ENCODE measurements at places on chromosomes 3 and 15.

DNA sequence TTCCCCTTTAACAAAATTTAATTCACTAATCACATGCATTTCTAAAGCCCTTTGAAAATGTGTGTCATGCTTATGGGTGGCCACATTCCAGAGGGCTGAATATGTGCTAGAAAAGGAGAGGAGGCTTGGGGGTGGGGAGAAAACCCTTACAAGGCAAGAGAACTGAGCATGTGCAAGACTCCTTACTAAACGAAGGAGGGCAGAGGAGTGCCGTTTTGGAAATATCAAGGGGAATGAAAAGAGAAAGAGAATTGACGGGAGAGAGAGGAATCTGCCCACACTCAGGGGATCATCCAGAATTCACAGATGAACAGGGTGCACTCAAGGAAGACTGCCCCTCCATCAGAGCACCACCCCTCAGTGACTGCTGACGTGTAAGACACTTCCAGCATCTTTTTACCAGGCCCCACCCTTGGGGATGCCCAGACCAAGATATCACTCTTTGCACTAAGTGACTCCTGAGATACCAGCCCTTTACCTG lies 37.9 kb upstream of the TSC22D2 start:
- peak; percentile 77 for DNase-seq

- DNase-seq, result no peak
These were observed 210.2 kb upstream of the LYSMD4 start for GRCh38 chr15:99943466-99943865.

DNA sequence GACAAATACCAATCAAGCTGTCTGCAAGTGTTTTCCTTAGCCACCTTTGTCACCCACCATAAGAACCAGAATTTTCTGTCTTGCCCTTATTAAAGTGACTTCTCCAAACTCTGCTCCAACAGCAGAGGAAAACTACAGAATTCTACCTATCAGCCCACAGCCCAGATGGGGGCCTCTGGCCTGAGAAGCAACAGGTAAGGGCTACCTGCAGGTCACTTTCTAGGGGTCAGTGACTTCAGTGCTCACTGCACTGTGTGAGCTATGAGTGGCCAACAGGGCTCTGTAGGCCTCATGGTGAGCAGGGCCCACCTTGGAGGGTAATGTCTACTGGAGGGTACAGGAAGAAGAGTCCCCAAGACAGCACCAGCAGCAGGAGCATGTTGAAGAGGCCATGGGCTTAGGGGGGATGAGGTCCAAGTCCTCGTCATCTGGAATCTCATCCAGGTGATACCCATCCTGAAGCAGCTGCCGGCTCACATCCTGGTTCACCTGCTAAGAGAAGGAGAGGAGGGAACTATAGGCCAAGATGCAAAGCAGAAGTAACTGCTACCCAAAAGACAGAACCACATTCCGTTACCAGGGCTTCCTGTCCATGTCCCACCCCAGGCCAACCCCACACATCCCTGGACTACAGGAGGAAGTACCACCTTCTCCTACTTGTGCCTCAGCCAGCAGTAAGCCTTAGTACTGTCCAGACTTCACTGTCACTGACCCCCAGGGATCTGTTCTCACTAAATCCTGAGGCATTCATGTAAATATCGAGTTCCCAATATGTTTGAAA lies 4.2 kb downstream of the FAM219B start:
- no peak for DNase-seq

- no peak for DNase-seq
These were observed 8.1 kb upstream of the VPS39 start for GRCh38 chr15:42215913-42216829.

- DNase-seq, result no peak
These were observed 67.5 kb downstream of the SPRED1 start for GRCh38 chr15:38320181-38320580.

- no peak for DNase-seq
These were observed 17.2 kb downstream of the TSPAN3 start for GRCh38 chr15:77053709-77054108.

DNA sequence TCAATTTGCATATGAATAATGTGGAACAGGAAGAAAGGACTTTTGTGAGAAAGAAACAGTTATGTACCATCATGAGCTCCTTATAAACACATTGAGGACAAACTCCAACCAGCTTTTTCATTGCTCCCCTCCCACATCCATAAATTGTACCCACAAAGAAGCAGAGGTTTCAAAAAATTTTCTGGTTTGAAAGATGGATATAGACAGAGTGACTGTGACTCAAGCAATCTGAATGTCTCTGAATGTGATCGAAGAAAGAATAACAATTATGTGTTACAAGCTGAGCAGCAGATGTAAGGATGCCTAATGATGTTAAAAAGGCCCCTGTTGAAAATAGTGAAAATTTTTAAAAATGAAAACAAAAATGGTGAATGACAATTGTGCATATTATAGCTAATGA lies 127.4 kb downstream of the TFG start:
- no peak for DNase-seq

DNA sequence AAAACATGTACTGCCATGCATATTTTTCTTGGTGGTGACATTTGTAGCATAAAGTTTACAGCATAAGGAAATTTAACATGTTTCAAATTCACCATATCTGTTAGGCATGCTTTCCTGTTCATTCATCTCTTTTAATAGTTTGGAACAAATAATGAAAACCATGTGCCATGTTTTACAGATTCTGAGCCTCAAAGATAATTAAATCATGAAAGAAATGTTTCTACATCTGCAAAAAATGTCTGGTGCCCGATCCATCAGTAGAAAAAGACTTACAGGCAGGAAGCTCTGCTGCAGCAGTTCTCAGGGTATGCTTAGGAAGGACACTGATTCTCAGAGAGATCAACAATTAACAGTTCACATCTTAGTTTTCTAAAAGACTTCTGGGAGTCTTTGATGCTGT lies 316.2 kb downstream of the IL5RA start:
- DNase-seq, result no peak

- no peak for DNase-seq
These were observed 93.2 kb downstream of the ZNF280D start for GRCh38 chr15:56640127-56640526.

DNA sequence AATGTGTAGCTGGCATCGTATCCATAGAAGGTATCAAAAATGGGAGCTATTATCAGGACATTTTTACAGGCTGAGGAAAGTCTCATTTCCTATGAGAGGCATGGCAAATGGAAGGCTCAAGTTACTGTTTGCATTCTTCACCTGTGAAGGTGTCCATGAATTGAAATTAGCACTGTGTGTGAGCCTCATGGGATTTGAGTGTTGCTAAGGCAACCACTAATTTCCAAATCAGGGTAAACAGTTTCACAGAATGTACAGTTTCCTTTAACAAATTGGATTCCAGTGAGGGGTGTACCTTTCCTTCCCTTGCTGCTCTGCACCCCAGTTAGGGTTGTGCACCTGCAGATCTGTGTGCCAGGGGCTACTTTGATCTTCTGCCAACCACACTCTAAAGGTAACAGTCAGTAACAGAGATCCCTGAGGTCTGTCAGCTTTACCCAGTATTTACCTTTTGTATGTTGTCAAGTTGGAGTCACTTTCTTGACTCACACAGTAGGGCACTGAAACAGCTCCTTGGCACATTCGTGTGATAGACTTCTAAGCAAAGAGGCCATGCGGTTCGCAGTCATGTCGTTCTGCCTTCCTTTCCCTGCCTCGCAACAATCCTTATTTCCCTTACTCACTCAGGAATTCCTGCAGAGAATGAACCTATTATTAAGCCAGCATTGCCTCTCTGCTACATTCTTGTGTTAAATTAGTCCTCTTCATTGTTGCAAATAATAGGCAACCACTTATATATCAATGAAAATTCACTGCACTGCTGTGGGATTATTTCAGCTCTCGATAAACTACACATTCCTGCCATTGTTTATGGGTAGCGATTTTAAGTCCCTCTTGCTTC lies 129.8 kb upstream of the GBE1 start:
- no peak for DNase-seq

GRCh38 chr3:174958671-174959328 lies 99.7 kb downstream of the NAALADL2 start:
- DNase-seq, result peak; percentile 83

GRCh38 chr3:40302784-40303183 lies 6.7 kb upstream of the EIF1B start:
- no peak for DNase-seq

- peak; percentile 55 for DNase-seq
These were observed 72.0 kb upstream of the MAP4 start for GRCh38 chr3:48088056-48088748.

- DNase-seq, result no peak
These were observed 60.6 kb downstream of the GRIP2 start for GRCh38 chr3:14479591-14479990.

- DNase-seq, result no peak
These were observed 112.4 kb downstream of the ABI3BP start for GRCh38 chr3:100880845-100881244.

- DNase-seq, result no peak
These were observed 13.2 kb upstream of the ATP2B2 start for GRCh38 chr3:10518506-10519150.

DNA sequence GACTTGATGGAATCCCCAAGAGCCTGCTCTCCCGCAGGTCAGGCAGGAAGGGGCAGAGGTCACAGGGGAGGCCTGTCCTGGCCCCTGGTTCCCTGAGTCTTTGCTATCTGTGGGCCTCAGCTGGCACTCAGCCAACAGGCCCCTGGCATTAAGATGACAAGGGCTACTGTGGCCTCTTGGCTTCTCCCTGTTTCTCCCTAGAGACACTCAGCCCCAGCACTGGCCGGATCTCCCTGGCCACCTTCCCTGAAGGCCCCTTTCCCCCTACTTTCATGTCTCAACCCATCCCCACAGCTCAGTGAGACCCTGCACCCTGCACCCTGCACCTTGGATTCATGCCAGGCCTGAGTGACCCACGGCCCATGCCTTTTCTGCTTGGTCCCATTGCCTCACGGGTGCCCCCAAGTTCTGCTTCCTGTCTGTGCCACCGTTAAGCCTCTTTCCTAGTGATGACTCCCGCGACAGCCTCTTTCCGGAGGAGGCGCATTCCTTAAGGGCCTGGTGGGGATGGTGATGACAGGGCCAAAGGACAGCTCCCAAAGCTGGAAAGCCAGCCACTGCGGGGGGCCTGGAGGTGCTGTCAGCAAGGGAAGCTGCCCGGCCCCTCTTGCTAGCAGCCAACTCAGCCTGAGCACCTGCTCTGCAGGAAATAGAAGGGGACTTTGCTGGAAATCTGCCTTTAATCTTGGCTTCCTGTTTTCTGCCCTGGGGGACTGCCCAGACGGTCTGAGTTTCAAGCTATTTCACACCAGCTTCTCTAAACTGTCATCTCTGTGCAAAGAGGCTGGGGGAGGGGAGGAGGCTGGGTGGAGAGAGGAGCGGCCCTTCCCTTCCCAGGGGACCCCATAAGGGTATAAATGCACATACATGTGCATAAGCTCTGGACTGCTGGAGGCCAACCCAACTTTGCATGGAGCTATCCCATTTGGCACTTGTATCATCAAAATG lies 4.8 kb upstream of the CSK start:
- DNase-seq, result no peak

DNA sequence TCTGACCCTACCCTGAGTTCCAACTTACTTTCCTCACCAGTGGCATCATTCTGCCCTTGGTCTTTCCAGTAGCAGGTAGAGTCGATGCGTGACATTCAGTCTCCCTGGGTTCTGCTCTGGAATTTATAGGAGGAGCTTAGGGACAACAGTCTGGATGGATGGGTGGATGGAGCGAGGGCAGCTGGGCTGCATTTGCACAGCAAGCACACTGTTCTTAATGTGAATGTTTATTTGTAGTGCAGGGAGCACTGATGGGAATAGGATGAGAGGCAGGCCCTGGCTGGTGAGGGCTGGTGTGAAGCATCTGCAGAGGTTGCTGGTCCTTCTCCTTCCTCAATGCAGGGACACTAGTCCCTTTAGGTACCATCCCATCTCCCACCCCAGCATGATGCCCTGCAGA lies 176.2 kb downstream of the EPHB1 start:
- no peak for DNase-seq

DNA sequence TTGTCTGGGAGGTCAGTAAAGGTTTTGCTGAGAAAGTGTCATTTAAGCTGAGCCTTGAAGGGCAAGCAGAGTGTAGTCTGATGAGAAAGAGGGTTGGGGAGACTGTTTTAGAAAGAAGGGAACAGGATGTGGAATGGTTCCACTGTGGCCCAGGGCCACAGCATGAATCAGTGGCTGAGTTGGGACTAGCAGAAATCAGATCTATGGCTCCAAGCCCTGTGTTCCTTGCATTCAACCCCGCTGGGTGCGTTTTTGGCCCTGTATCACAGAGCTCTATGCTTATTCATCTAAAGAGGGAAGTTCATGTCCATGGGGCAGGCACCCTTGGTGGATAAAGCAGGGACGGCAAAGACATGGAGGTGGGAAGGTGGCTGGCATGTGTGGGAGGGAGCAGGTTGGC lies 151.3 kb downstream of the CACNA1D start:
- DNase-seq, result no peak

DNA sequence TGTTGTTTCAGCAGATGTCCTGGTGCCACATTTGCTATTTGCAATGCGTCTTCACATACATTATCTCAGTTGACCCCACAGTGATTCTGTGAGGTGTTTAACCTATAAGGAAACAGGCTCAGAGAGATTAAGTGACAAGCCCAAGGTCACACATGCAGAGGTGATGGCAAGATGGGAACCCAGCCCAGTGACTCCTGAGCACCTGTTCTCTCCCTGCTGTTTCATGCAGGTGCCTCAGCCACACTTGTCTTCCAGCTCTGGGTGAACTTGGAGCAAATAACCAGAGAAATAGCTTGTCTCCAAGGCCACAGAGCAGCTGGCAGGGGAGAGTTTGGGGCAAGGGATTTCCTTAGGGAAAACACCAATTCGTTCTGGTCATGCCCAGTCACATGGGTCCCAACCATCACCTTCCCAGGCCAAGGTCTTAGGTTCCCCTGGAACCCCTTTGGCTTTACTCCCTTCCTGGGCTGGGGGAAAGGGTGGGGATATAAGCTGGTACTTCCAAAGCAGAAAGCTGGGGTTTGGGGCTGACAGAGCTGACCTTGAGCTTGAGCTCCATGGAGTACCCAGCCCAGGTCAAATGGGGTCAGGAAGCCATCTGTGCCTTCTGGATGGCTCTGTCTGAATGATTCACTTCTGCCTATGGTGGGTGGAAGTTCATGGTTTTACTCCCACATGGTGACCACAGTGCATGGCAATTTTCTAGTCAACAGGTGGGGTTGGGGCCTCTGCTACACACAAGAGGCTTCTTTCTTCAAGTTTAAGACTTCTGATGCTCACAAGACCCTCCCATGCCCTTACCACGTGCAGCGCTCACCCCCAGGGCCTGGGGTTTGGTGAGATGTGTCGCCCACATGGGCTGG lies 22.4 kb downstream of the LIPC start:
- no peak for DNase-seq

DNA sequence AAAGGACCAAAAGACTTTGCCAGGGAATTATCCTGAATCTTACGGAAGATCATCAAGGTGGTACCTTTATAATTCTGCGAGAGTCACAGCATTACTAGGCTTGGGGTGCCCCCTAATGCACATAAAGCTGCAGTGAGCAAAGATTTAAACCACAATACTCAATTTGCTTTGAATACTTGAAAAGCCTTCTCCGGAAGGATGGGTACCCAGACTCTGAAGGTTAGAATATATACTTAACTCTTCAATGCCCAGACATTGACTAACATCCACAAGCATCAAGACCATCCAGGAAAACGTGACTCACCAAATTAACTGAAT lies 117.8 kb upstream of the KCNH8 start:
- no peak for DNase-seq
